Cerebellar nuclear complex (tissue), 1 donor: ENCODE measurements at places on chromosomes 7 and 10.

GRCh38 chr7:105655500-105656380 is 74.4 kb upstream of the EFCAB10 start:
- DNase-seq: no peak

DNA sequence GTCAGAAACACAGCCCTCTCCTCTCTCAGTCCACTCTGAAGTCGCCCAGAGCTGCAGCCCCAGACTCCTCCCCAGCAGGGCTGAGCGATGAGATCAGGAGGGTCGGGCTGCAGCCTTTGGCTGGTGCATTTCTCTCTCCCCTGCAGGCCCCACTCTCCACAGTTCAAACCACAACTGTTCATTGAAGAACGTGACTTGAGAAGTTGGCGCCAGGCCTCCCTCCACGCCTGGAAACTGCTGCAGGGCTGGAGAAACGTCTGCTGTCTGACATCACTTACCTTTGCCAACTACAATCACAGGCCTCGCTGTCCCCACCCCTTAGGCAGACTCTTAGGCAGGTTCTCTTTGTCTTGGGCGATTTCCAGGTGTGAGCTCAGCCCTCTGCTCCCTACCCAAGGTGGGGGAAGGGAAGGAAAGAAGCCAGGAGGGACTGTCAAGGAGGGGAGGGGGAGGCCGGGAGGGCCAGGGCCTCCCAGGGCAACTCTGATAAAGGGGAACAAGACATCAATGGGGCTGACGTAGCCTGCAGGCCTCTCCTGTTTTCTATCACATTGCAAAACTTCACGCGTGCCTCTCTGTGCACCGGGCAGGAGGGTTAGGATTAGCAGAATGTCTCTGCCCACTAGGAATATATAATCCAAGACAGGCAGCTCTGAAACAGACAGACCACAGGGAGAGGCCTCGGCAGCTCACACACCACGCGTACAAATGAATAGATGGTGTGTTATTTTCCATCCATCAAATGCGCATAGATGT is 32.7 kb downstream of the CALML5 start:
- DNase-seq: no peak

DNA sequence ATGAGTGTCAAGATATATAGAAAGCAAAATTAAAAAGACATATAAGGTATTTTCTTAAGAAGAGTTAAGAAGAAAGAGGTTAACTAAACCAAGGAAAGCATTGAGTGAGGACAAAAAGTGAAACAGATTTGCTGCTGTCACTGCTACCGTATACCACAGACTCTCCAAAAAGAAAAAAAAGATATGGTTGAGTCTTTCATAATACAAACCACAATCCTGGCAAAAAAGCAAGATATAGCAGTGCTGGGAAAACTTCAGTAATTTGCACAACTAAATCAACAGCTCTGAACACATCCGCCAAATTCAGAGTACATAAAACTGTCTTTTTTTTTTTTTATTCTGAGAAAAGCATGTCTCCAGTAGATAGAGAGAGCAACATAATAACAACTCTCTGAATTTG is 114.7 kb downstream of the ETV1 start:
- DNase-seq: no peak

GRCh38 chr7:151139071-151139790 is 28.3 kb downstream of the GBX1 start:
- DNase-seq: no peak

DNA sequence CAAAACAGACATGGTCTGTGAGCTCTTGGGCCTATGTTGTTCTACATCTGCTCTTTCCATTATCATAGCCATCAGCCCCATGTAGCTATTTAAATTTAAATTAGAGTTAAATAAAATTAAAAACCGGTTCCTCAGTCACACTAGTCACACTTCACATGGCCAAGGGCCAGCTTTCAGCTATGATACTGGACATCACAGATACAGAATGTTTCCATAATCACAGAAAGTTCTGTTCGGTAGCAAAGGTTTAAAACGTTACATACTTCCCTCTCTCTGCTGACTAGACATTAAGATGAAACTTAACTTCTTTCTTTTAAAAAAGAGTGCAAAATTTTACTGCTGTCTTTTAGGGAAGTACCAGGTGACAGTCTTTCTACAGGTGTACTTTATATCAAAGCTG is 43.0 kb downstream of the SRPK2 start:
- DNase-seq: no peak

DNA sequence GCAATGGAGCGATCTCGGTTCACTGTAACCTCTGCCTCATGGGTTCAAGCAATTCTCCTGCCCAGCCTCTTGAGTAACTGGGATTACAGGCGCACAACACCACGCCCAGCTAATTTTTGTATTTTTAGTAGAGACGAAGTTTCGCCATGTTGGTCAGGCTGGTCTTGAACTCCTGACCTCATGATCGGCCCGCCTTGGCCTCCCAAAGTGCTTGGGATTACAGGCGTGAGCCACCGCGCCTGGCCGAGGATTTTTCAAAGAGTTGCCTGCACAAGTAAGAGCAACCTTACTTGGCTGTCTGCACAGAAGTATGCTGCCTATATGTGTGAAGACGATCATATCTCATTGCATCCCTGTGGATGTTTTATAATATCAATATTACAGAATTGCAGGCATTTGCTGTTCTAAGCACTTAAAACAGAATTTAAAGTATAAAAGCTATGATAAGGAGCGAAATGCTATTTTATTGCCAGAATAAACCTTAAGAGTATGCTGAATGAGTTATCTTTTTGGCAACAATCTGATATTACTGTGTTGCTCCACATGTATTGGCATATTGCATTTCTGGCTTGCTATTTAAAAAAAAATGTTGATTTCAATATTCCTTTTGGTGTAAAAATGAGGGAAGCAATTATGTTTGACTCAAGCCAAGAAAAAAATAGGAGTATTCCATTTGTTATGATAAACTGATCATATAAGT is 379.4 kb upstream of the SEMA3D start:
- no peak for DNase-seq

DNA sequence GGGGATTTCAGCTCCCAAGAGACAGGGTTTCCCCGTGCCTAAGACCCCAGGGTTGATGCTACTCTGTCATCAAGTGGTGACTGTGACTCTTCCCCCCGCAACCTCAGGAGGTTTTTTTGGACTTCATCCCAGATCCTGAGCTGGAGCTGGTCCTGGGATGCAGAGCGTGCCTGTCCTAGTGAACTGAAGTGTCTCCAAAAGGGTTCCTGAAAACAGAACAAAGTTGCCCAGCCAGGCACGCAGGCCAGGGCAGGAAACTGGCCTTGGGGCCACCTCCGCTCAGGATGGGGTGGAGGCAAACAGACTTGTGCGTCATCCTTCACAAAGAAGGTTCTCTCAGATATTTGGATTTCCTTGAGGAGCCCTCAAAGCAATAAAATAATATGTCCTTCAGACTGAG is 118.9 kb downstream of the ITIH5 start:
- no peak for DNase-seq

DNA sequence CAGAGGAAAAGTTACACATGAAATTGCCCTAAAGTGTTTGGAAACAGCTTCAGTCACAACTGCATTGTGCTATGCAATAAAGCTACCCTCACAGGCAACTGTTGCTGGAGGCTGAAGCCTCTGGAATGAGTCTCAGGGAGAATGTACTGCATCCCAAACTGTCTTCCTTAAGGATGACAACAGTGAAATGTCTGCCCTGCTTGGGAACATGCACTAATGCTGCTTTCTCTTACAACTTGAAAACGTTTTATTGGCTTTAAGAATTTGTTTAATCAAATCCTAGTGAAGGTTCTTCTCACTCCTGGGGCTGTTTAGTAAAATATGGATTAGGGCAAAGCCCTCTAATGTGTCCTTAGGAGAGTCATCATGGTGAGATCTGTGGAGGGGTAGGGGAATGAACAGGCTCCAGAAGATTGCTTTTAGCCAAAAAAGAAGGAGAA is 215.4 kb downstream of the TWIST1 start:
- no peak for DNase-seq

DNA sequence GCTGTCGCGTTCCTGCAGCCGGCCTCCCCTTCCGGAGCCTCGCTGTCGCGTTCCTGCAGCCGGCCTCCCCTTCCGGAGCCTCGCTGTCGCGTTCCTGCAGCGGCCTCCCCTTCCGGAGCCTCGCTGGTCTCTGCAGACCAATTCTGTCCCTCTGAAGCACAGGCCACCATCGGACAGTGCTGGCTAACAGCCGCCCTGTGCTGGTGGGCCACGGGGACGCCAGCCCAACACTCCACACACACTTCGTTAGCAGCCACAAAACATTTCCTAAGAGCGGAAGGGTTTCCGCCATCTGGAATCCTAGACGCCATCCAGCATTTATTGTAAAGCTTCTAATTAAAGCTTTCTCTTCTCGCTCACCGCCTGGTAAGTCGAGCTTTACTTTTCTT is 11.2 kb downstream of the GPER1 start:
- no peak for DNase-seq

- no peak for DNase-seq
These were observed 40.7 kb downstream of the TARP start for GRCh38 chr7:38232502-38233366.

- DNase-seq: no peak
These were observed 32.0 kb upstream of the FRAT2 start for GRCh38 chr10:97366572-97366971.

DNA sequence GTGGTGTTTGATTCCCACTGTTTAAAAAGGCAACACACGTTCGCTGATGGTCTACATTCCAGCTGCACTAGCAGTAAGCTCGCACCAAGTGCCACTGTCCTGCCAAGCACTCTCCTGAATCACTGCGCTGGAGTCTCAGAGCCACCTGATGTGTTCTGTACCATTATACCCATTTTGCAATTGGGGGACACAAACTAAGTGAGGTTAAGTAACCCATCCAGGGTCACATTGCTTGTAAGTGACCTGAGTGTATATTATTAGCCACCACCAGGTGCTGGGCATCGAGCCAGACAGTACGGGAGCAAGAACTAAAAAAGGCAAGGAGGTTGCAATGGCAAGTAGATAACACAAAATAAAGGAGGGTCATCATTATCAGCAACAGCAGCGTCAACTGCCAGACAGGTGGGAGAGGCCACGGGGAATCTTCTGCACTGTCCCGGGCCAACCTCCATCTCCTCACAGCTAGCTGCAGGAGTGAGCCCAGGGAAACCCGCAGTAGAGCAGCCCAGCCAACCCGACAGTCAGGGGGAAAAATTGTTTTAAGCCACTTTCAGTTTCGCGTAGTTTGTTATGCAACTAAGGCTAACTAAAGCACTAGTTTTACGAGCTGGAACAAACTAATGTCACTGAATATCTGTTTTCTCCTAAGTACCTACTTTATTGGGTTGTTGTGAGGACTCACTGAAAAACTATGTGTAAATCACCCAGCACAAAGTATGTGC is 712 bp upstream of the CPVL start:
- peak; percentile 7 for DNase-seq

- no peak for DNase-seq
These were observed 234.4 kb downstream of the TEX36 start for GRCh38 chr10:125448596-125448995.

DNA sequence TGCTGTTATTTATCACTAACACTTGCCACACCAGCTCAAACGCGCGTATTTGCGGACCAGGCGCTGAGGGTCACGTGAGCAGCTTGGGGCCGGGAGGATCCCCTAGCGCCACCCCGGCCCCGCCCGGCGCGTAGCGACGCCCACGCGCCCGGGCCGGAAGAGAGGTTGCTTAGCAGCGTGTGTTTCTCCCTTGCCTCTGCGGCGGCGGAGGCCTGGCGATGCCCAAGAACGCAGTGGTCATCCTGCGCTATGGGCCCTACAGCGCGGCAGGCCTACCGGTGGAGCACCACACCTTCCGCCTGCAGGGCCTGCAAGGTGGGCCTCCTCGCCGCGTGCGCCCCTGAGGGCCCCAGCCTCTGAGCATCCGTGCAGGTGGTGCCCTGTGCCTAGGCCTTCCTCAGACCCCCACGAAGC is at the start of gene C10orf53:
Gene C10orf53 (plus strand): TSS at position 172 of the 414 bp plus-strand sequence. CDS start 47 bp downstream, at position 219.
- no peak for DNase-seq

DNA sequence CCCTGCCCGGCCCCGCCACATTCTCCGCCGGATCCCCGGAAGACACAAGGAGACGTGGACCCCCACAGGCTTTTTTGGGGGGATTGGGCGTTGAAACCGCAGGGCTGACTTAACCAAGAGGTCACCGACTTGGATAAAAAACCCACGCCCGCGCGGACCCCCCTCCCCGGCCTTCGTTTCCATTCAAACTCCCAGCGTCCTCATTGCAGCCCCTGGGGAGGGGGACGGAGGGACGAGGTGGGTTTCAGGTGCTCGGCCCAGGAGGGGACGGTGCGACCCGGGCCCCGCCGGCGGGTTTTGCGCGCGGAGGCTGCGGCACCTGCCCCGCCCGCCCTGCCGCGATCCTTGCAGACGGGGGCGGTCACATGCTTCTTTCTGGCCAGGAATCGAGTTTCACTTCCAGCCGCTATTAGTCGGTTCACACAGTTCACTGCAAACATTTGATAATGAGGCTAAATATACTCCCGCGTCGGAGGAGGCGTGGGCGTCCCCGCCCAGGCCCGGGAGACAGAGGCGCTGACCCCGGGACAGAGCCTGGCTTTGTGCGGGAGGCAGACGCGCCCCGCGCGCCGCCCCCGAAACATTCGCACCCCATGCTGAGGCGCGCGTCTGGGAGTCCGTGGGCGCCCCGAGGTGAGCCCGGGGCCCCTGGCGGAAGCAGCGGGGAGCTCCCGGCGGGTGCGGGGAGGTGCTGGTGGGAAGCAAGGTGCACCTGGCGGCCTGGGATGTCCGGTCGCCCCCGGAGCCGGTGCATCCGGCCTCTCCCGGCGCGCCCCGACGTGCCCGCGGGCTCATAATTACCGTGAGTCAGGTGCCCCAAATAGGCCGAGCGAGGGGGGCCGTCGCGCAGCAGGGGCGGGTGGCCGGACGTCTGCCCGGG is 2.7 kb upstream of the PDGFA start:
- DNase-seq: no peak

DNA sequence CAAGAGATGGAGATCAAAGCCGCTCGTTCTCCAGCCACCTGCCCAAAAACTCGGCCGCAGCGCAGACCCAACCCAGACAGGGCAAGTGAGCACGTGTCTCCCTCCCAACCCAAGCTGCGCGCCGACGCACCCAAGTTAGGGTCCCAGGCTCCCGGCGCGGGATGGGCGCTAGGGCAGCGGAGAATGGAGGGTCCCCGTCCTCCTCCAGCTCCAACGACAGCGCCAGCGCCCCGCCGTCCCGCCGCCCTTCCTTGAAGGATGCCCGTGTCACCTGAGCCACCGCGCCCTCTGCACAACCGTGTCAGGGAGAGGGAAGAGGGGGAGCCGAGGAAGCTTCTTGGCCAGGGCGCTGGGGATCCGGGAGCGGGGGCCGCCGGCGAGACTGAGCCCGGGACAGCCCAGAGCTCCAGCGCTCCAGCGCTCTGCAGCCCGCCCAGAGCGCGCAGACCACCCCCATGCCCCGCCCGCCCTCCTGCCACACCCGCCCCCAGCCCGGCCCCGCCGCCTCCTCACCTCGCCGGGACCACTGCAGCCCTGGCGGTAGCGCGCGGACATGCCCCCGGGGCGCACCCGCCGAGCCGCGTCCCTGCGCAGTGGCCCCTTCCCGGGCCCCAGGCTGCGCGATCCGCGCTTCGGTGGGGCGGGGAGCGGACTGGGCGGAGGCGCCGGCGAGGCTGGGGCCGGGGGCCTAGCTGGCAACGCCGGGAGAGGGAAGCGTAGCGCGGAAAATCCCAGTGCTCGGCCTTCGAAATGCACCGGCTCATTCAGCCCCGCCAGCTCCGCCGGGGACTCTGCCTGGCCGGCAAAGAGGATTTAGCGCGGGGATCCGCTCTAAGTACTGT is at the start of gene SLC16A12:
Gene SLC16A12 (minus strand): TSS at position 424 of the 842 bp plus-strand sequence. CDS start 73,016 bp downstream, outside the sequence.
- no peak for DNase-seq
